ENCODE measurements at places on chromosomes 5 and 9.

- no peak for DNase-seq
Observed at GRCh38 chr5:140000332-140000731, 42.8 kb downstream of the NRG2 start.

GRCh38 chr5:92519811-92520632, 1061.0 kb downstream of the NR2F1-AS1 start:
- no peak for DNase-seq

- DNase-seq: no peak
Observed at GRCh38 chr5:134246771-134247427, 21.0 kb upstream of the PPP2CA start.

DNA sequence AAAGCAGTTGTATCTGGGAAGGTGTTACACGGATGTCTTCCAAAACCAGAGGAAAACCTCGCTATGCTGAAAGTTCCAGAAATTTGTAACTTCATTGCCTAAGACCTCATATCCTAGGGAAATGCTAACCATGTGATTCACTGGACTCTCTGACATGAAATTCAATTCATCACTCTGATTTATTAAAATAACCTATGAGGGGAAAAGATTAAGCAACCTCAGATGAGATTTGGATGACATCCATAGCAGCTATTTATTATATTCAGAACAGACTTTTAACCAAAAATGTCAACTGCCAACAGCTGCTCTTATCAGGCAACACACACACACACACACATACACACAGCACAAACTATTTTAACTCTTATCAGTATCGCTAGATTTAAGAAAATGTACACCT, 1006.4 kb upstream of the CTNND2 start:
- DNase-seq: no peak

DNA sequence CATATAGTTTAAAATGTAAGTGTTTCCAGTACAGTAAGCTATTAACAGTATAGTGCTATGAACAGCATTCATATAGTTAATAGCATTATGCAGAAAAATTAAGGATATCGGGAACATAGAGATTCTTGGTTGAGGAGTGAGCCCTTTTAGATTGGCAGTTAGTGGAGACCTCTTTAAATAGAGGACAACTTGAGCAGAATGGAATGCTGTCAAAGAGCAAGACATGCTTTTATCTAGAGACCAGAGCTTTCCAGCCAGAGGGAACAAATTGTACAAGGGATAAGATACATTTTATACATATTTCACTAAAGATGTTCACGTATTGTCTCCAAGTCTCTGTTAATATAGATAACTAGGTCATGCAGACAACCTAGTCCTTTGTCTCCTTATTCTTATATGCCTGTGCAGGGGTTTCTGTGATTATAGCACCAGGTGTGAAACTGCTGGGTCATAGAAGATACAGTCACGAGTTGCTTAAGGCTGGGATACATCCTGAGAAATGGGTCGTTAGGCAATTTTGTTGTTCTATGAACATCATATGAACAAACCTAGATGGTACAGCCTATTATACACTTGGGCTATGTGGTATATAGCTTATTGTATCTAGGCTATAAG, 6.0 kb downstream of the IPO11 start:
- DNase-seq: no peak

- no peak for DNase-seq
Observed at GRCh38 chr5:147673266-147673665, 109.3 kb downstream of the JAKMIP2 start.

All from stimulated activated CD4-positive, alpha-beta T cell treated with anti-CD3 and anti-CD28 coated beads, Interleukin-2, amount 100 ng/mL, for 24 hours (primary cell).